Stimulated activated CD8-positive, alpha-beta memory T cell treated with anti-CD3 and anti-CD28 coated beads, Interleukin-12 subunit alpha, Interleukin-12 subunit beta, amount 100 ng/mL, for 4 hours (primary cell): ENCODE measurements at places on chromosomes 5 and 9.

DNA sequence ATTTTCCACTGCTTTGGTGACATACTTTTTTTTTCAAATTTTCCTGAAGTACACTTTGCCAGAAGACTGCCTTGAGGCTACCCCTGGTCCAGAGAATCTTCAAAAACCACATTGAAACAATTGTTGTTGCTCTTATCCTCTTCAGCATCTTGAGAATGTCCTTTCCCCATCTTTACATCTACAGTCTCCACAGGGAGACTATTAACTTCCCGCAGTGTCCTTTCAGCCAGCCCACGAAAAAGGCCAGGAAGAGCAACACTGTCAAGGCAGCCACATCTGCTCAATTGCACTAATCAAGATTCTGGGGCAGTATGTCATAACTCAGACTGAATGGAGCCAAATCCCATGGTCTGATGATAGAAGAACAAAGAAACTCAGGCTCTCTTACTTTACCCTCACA lies 148.3 kb downstream of the ENC1 start:
- no peak for DNase-seq

DNA sequence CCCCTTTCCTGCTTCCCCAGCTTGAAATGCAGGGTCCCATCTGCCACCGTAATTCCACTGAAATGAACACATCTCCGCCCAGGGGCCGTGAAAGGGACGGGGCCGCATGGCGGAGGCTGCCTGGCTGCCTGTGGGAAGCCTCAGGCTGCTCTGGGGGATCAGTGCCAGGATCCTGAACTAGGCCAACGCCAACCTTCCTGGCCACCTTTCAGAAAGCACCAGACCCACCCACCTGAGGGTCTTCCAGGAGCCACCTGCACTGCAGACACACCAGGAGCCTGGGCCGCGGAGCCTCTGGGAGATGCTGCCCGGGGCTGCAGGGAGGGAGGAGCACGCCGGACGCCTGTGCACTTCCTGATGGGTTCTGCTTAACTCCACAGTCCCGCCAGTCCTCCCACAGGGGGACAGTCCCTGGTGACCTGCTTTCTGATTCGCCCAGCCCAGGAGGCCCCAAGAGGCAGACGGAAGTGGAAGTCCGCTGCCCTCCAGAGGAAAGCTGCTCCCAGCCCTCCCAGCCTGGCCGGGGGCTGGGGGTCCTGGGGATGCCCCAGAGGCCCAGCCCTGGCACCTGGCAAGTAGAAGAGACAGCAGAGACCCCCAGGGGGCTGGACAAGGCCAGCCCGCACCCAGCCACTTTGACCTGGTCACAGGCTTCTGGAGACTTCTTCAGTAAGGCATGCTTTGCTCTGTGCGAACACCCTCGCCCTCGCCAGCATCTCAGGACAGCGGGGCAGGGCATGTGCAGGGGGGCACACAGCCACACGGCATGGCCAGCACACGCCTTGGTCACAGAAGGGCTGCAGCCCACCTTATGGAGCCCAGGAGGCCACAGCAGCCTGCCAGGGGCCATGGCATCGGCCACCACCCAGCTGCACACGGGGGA lies at the start of gene CARD9:
Gene CARD9, minus strand, starts transcription at position 370 of the 883 bp plus-strand sequence. CDS start 1,591 bp downstream, outside the sequence.
- DNase-seq: no peak

- DNase-seq: no peak
These were observed 43.9 kb downstream of the PDZD2 start for GRCh38 chr5:31682851-31683250.

DNA sequence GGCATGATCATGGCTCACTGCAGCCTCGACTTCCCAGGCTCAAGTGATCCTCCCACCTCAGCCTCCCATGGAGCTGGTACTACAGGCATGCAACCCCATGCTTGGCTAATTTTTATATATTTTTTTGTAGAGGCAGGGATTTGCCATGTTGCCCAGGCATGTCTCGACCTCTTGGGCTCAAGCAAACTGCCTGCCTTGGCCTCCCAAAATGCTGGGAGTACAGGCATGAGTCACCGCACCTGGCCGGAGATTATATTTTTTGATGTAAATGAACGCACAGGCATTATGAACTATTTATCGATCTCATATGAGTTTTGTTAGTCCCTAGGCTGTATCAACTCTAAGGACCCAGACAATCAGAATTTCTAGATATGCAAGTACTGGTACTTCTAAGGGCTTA lies 25.5 kb upstream of the CEP120 start:
- DNase-seq: no peak

- DNase-seq: no peak
These were observed 92.4 kb upstream of the CPLX2 start for GRCh38 chr5:175778951-175779503.

GRCh38 chr9:29214154-29214689 lies 1640.9 kb upstream of the C9orf72 start:
- DNase-seq: no peak

- DNase-seq: no peak
These were observed 137.1 kb upstream of the LPAR1 start for GRCh38 chr9:111175350-111175749.

DNA sequence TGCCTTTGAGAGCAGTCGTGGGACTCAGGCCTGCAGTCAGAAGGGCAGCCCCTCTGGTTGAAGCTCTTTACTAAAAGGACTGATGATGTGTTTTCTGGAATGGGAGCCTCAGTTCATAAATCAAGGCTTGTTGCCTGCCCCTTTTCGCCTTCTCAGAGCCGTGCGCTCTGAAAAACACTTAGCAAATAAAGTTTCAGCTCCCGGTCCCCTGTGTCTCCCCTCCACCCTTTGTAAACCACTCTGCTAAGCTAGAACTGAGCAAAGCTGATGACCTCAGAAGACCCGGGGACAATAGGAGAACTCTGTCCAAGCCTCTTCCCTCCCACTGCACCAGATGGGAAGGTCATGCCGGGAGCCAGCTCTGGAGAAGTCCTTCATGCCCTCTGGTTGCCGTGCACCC lies 39.3 kb upstream of the ADRA1B start:
- no peak for DNase-seq

DNA sequence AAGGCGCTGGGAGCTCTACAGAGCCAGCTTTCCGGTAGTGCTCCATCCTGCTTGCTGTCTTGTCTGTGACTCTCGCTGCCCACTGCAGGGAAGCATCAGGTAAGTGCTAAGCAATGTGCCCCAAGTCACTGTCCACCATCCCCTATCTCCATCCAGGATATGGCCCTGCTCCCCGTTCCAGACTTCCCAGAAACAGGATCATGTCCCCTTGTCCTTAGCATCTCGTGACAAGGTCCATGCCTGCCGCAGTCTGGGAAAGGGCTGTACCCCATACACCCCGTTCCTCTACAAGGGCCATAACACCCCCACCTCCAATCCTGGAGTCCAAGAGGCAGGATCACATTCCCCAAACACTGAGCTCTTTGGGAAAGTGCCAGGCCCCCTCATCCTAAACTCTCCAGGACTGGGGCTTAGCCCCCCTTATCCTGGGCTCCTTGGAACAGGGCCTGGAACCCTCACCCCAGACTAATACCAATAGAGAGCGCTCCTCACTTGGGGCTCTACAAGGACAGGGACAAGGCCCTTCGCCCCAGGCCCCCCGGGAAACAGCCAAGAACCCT lies 566 bp downstream of the RPP25L start:
- no peak for DNase-seq

GRCh38 chr9:126158588-126159429 lies 167.8 kb upstream of the MVB12B start:
- DNase-seq: no peak

DNA sequence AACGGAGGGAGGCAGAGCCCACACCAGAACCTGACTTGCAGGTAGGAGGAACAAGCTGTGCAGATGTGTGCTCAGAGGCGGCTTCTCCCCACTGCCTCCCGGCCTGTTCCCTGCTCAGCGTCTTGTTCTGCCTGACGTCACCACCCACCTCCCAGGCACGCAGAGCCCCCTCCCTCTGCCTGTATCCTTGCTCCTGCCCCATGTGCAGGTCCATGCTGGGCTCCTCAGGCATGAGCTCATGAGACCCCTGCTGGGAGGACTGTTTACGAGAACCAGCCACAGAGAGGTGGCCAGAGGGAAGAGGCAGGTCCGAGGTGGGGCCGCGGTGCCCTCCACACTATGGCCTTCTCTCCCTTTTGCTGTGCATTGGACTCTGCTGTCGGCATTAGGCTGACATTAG lies 45.5 kb downstream of the SLC6A3 start:
- DNase-seq: no peak

DNA sequence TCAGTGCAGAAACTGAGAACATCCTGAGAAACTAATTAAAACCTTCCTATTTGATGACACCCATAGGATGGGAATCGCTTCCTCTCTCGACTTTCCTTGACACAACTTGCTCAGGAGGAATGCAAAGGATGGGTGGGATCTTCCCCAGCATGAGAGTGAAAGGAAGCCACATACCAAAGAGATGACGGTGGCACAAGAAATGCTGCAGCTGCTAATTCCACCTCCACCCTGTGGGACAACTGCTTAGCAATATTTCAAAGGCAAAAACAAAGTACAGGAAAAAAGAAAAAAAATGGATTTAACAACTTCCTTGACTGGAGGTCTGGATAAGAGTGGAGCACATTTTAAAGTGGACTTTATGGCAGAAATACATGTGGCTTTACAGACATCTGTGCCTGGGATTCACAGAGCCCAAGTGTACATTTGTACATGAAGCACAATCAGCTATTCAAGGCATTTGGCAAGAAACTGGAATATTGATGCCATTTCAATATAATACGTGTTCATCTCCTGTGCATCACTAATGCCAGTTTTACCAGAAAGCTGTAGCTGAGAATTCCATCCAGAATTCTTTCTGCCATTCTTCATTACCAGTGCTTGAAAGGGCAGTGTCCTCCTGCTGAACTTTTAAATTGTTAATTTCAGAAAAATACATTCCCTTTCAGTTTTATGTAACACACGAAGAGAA lies 359.2 kb upstream of the ACTBL2 start:
- no peak for DNase-seq

- DNase-seq: no peak
These were observed 169.2 kb downstream of the SLIT3 start for GRCh38 chr5:169131616-169132301.

DNA sequence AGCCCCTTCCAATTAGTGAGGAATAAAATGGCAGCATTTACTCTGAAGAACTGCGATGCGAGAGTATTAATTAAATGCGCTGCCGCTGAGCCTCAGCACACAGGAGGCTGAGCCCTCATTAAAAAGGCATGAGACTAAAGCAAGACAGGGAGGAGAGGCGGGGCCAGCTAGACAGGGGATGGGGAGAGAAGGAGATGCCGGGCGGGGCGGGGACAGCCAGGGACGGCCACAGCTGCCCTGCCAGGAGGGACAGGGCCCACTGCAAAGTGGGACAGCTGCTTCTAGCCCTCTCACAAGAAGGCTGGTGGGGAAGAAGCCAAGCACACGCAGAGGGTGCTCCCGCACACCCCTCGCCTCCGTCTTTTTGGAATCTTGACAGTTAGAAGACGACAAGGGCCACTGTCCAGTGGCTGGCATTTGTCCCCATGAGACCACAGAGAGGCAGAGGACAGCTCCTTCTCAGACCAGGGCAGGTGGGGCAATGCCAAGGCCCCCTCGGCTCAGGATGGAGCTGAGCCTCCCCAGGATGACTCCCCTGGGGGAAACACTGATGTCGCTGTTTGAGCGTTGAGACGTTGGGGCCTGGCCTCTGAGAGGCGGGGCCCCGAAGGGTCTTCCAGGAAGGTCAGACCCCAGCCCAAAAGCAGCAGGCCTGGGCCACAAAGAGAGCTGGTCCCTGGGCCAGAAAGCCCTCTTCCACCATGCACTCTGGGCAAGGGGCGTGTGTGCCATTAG lies 26.9 kb downstream of the ADAMTS2 start:
- DNase-seq: no peak

DNA sequence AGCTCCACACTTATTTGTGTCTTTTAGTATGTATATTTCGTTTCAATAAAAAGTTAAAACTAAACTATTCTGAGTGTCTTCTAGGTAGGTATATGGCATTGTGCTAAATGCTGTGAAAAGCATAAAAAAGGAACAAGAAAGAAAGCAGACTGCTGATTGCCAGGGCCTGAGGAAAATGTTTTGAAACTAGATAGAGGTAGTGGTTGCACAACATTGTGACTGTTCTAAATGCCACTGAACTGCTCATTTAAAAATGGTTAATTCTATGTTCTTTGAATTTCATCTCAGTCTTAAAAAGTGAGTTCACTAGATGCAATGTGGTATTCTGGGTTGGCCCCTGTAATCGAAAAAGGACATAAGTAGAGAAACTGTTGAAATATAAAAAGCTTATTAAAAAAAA lies 2.6 kb upstream of the ALAD start:
- no peak for DNase-seq

- DNase-seq: no peak
These were observed 878.3 kb downstream of the TLE1 start for GRCh38 chr9:80811003-80811402.

DNA sequence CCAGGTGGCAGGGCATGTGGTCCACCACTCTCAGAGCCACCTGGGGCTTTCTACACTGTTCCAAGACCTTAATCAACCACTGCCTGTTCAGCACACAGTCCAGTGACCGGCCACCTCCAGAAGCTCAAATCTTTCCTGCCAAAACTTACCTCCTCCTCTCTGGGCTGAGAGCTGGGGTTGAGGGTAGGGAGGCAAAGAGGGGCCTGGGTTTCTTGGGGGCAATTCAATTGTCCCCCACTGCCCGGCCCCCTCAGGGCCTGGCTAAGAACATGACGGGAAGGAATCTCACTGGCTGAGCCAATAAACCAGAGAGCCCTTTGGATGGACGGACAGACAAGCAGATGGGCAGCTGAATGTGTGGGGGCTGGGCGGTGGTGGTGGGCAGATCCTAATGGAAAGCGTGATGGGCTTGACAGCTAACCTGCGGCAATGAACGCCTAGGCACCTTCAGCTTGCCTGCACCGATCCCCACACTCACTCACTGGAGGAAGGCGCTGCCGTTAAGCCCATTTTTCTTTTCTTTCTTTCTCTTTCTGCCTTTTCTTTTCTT lies 5.4 kb downstream of the NR5A1 start:
- DNase-seq: no peak

DNA sequence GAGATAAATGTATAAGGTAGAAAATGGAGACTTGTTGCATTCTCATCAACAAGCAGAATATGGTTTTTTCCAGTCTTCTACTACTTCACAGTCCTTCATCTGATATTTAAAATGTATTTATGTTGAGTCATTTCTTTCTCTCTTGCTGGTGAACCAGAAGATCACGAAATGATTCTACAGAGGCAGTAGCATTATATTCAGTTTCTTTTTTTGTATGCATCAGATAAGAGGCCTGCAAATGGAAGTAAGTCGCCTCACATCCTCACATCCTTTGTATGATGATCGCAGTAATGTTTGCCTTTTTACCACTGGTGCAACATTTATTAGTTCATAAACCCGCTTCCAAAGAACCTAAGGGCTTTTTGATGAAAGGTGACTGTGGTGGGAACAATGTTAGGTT lies 22.1 kb upstream of the IL13 start:
- DNase-seq: no peak

GRCh38 chr5:74140409-74140808 lies 500.1 kb downstream of the ENC1 start:
- DNase-seq: no peak

- DNase-seq: peak; percentile 9
These were observed 133.3 kb upstream of the RAI14 start for GRCh38 chr5:34522599-34523386.

- no peak for DNase-seq
These were observed 87.4 kb downstream of the TEK start for GRCh38 chr9:27196383-27196782.
